Neural progenitor cell (in vitro differentiated cells): ENCODE measurements at places on chromosomes 4 and X. TPM values are rescaled to one million over a fixed set of nuclear protein-coding genes. Genes with fewer than 3 reads are reported as not detected.

Gene TECRL
- not detected in 2 replicates for total RNA-seq

Gene CXCL3
- 1.5 and 2.0 TPM in 2 replicates for total RNA-seq

DNA sequence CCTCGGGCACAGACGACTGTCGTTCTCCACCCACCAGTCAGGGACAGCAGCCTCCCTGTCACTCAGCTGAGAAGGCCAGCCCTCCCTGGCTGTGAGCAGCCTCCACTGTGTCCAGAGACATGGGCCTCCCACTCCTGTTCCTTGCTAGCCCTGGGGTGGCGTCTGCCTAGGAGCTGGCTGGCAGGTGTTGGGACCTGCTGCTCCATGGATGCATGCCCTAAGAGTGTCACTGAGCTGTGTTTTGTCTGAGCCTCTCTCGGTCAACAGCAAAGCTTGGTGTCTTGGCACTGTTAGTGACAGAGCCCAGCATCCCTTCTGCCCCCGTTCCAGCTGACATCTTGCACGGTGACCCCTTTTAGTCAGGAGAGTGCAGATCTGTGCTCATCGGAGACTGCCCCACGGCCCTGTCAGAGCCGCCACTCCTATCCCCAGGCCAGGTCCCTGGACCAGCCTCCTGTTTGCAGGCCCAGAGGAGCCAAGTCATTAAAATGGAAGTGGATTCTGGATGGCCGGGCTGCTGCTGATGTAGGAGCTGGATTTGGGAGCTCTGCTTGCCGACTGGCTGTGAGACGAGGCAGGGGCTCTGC, 7.9 kb upstream of the MSANTD1 start:
- DNase-seq: no peak

- DNase-seq: no peak
Measured at GRCh38 chr4:112203593-112203992, 28.0 kb upstream of the AP1AR start.

GRCh38 chrX:87434618-87435017, 83.0 kb upstream of the KLHL4 start:
- DNase-seq: no peak

GRCh38 chr4:148857239-148857972, 415.2 kb upstream of the NR3C2 start:
- no peak for DNase-seq

- no peak for DNase-seq
Measured at GRCh38 chr4:147969573-147970385, 237.9 kb downstream of the ARHGAP10 start.

DNA sequence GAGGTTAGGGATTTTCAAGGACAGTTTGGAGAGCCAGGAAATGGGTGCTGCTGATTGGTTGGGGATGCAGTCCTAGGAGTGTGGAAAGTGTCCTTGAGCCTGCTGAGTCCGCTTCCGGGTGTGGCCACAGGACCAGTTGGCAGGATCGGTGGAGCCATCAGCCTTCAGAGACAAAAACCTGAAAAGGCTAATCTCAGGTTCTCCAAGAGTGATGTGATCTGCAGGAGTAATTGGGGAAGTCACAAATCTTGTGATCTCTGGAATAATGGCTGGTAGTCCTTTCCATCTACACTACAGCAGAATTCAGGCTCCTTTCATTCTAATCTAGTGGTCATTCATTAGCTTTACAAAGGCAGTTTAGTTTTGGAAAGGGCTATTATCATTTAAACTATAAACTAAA, 55.9 kb upstream of the BMP2K start:
- DNase-seq: no peak

DNA sequence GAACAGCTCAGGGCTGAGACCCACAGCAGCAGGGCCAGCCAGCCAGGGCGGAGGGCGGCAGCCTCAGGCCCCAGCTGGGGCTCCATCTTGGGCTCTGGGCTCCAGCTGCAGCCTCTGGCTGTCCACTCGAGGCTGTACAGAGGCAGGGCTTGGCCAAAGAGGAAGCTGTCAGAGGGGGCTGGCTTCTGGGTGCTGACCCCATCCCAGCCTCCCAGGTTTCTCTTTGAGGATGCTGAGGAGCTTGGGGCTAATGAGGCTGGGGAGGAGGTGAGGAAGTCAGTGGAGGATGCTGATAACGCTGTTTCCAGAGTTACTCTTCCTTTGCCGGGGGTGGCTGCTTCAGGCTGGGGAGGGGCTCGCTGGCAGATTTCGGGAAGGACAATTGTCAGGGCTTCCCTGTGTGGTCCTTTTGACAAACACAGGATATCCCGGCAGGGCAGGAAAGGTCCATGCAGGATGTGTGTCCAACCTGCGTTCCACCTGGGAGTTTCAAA, at the start of gene DIPK2B:
Gene DIPK2B (minus strand): TSS at position 136 of the 494 bp plus-strand sequence. CDS start 50 bp downstream, at position 86.
- no peak for DNase-seq
